ENCODE measurements at places on chromosomes 6 and 20.

DNA sequence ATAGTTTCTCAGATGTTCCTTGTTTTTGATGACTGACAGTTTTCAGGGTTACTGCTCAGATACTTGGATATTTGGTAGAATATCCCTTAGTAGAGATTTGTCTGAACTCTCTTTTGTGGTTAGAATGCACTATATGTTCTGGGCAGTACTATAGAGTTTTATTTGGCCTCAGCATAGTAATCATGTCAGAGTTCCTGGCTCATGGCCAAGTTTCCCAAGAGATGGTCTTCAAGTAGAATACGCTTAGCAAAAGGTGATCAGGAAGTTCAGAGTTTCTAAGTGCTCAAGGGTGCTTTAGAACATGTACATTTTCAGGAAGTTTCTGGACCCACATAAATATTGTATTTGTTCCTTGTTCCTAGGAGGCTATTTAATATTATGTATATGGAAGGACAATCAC, 1209.7 kb upstream of the GJE1 start:
- no peak for DNase-seq

GRCh38 chr6:24233813-24234442, 107.9 kb downstream of the NRSN1 start:
- no peak for DNase-seq

DNA sequence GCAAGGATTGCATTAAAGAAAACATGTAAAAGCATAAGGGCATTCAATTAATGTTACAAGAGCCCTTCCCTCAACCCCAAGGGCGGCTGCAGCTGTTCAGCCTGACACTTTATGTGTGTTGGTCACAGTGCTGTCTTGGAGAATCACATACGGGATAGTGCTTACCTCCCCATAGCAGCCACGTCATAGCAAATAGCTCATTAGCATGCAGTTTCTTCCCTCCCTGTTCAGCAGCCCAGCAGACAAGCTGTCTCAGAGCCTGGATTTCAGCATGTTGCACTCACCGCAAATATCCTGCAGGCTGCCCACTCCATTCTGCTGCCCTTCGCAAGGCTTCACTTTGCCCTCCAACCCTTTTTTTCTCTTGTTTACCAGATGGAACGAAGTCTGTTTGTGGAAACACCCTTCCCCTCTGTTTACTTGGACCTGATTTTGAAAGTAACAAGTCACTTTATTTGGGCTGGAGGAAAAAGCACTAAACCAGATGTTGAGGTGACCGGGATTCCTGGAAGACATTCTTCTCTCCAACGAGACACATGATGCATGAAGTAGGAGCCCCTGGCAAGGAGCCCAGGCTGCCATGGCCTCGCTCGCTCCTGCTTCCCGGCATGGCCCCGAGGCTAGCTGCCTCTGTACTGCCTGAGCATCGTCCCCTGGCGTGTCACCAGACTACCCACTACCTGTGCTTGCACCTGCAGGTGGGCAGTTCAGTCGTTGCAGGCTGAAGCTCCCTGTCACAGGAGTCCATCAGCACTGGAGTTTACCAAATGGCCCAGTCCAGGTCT, 151.6 kb upstream of the GMDS start:
- DNase-seq = no peak

DNA sequence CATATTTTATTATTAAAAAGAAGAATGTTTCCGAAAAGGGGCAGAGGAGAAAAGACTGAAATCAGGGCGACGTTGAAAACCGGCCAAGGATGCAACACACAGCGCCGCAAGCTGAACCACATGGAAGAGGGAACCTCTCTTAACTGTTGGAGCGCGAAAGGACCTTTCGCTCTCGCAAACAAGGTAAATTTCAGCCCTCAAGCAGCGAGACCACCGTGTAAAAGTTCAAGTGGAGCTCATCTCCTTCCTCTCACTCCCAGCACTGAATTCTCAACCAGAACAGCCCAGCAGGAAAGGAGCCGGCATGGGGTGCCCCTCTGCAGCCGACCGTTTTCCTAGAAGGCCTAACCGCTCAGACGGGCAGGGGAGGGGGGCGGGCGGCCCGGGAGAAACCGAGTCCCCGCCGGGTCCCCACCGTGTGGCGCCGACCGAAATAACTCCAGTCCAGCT, 621 bp downstream of the GPR63 start:
- DNase-seq = no peak

Measured in NAMALWA (cell line).